ENCODE measurements at places on chromosomes 6 and 20. TPM values are rescaled to one million over a fixed set of nuclear protein-coding genes. Genes with fewer than 3 reads are reported as not detected.

Gene OR2H1
- not detected for total RNA-seq

Gene KCNK15
- 0.53 TPM for total RNA-seq

Gene RSPH4A
- total RNA-seq, result 0.29 TPM

Gene SENP6
- 142 TPM for total RNA-seq

Gene BCAS1
- total RNA-seq, result 163 TPM

DNA sequence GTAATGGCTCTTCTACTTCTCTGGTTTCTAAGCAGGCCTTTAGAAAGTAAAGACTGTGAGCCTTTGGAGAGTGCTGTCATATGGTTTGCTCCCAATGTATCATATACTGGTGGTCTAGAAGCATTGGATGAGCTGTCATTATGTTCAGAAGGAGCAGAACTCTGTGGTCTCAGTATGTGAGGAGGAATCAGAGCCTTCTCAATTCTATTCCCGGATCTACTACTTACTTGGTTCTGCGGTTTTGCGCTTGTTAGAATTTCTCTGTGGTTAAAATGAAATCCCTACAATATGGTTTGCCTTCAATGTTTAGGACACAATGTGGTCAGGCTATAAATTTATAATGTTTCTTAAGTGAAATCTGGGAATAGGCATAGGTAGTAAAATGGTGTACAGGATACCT lies 64.6 kb downstream of the RWDD2A start:
- no peak for DNase-seq

DNA sequence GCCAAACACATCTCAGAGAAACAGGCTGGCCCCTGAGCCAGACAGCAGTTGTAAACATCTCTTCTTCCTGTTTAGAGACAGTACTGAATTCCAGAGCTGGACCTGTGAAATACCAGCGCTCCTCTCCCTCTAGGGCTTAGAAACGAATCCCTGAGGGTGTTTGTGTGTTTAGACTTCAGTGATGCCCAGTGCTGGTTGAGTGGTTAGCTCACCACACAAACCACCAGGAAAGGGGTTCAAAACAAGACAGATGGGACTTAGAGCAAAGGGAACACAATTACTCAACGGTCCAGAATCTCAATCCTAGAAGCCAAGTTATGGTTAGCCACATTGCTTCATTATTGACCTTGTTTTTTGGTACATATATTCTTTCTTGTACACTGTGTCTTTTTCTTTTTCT lies 108.7 kb upstream of the TMEM170B start:
- DNase-seq, result no peak

DNA sequence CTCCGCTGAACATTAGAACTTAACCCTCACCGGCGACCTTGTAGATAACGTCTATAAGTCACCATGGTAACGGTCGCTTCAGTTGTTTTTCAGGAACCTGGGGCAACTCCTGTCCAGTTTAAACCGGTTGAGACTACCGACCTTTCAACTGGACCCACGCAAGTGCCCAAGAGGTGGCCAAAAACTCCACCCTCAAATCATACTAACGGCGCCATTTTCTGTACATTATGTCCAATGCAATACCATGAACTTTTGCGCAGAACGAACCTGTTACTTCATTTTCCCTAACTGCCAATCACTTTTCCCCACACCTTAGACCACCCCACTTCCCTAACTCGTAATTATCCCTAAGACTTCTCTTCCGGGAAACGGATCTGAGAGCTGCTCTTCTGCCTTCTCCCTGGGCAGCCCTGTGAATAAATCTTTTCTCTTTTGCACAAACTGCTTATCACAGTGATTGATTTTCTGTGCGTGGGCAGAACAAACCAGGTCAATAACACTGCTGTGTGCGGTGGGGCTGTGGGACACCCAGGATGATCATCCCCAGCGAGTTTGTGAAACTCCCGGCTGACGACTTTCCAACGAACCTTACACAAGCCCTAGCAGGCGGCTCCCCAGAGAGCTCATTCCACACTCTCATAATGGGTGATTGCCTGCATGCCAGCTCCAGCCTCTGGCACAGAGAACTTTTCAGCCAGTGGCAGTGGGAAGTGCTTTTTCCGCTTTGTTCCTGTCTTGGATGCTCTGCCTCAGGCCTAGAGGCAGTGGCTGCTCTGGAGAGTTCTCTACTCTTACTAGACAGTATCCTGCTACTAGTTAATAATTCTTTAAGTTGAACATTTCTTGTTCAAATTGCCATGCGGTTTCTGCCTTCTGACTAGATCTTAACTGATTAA lies 28.6 kb downstream of the GPX5 start:
- DNase-seq, result no peak

- DNase-seq, result no peak
Measured at GRCh38 chr6:104126315-104127005, 733.3 kb downstream of the HACE1 start.

DNA sequence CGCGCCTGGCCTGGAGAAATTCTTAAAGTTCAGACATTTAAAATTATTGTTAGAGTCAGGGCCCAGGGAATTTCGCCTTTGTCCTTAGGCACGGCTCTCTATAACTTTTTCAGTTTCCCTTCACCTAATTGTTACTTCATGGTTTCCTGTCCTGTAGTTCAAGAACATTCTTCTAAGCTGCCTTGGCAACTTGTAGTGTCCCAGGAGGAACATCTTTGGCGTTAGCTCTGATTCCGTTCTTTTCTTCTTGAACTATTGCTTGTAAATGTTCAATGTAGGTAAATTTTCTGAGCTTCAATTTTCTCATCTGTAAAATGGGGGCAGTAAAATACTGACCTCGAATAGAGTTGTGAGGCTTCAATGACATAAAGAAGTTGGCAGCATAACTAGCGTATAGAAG lies 41.8 kb downstream of the TIAM2 start:
- no peak for DNase-seq

- DNase-seq, result peak; percentile 50
Measured at GRCh38 chr6:155327326-155328073, 13.2 kb upstream of the TFB1M start.

GRCh38 chr6:3961581-3962215 lies 112.5 kb downstream of the FAM50B start:
- no peak for DNase-seq

DNA sequence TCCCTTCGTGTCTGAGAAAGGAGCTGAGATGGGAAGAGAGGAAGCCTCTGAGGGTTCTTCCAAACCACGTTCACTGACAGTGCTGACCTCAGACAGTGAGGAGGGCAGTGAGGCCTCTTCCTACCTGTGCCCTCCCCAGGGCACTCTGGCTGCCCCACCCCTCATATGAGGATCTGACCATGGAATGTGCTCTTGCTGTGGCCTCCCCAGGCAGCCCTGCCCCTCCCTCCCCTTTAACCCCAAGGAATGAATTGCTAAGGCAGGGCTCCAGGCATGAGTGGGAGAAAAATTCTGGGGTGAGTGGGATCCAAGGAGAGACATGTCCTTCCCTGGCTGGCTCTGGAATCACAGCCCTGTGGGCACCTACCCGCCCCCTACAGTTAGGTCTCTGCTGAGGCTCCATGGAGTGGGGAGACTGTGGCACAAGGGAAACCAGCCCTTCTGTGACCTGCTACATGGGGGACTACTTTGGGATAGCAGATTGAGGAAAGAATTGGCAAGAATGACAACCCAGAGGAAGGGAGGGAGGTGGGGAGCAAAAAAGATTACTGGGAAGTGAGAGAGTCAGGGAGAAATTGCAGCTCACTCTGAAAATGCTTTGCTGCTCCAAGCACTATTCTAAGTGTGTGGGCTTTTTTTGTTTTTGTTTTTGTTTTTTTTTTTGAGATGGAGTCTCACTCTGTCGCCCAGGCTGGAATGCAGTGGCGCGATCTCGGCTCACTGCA lies 29.4 kb downstream of the TNXB start:
- no peak for DNase-seq

GRCh38 chr6:139647841-139648240 lies 273.4 kb upstream of the CITED2 start:
- DNase-seq, result no peak

DNA sequence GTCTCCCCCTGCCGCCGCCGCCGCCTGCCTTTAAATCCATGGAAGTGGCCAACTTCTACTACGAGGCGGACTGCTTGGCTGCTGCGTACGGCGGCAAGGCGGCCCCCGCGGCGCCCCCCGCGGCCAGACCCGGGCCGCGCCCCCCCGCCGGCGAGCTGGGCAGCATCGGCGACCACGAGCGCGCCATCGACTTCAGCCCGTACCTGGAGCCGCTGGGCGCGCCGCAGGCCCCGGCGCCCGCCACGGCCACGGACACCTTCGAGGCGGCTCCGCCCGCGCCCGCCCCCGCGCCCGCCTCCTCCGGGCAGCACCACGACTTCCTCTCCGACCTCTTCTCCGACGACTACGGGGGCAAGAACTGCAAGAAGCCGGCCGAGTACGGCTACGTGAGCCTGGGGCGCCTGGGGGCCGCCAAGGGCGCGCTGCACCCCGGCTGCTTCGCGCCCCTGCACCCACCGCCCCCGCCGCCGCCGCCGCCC lies 474 bp downstream of the CEBPB start:
- no peak for DNase-seq

- peak; percentile 80 for DNase-seq
Measured at GRCh38 chr6:87723170-87724078, 21.4 kb upstream of the AKIRIN2 start.

DNA sequence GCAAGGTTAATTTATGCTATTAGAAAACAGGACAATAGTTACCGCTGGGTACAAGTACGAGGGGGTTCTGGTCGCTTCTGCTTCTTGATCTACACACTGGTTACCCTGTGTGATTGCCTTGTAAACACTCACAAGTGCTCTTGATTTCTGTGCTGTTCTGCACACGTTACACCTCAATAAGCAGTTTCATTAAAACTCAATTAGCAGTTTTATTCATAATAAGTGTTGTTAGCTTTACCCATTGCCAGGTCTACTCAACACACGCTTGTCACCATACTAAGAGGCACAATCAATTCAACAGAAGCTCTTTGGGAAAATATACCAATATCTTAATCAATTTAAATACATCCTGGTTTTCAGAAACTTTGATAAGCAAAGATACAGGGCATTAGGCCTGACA lies 20.4 kb downstream of the BMP7 start:
- DNase-seq, result no peak

DNA sequence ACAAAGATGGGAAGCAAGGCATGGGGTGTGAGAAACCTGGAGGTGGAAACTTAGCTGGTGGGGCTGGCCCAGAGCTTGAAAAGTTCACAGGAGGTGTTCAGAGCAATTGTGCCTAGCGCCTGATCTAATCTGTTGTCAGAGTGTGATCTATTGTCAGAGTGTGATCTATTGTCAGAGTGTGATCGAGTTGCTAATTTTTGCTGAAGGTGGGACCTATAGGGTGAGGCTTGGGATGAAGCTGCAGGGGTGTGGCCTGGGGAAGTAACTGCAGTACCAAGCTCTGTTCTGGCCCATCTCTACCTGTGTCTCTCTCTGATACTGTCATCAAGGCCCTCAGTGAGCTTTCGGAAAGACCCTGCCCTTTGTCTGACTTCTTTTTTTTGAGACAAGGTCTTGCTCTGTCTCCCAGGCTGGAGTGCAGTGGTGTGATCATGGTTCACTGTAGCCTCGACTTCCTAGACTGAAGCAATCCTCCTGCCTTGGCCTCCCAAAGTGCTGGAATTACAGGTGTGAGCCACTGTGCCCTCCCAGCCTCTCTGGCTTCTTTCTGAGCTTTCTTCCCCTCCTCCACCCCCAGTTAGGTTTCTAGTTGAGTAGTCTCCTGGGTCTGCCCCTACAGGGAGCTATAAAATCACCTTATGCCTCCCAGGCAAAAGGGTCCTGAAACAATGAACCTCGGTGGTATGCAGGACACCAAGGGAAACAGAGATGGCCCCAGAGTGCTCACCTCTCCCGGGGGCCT lies 150.8 kb upstream of the RNF24 start:
- DNase-seq, result no peak

DNA sequence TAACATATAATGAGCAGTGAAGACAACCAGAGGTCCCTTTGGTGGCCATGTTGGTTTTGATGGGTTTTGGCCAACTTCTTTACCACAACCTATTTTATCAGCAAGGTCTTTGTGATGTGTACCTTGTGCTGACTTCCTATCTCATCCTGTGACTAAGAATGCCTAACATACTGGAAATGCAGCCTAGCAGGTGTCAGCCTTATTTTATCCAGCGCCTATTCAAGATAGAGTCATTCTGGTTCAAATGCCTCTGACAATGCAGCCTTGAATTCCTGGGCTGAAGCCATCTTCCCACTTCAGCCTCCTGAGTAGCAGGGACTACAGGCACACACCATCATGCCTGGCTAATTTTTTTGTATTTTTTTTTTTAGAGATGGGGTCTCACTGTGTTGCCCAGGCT lies 7.8 kb upstream of the TRIM38 start:
- DNase-seq, result no peak

GRCh38 chr6:71066153-71066552 lies 109.3 kb upstream of the B3GAT2 start:
- DNase-seq, result no peak

- DNase-seq, result no peak
Measured at GRCh38 chr6:26116267-26116666, 29.0 kb downstream of the HFE start.

GRCh38 chr6:142827369-142827768 lies 117.6 kb downstream of the HIVEP2 start:
- no peak for DNase-seq

DNA sequence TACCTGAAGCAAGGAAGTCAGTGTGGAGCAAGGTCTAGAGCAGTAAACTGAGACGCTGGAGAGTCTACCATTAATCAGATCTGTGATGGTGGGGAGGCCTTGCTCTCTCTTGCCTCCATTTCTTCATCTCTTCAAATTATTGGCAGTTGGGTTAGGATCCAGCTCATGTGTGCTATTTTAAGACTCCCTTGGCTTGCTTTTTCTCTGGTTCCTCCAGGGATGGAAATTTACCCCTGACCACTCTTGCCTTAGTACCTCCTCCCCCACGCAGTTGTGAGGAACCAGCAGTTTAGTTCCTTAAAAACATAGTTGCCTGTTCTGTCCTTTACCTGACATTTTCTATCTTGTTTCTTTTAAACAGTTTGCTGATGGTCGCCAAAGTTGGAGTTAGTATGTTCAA lies 7.4 kb downstream of the TMEM14C start:
- no peak for DNase-seq

DNA sequence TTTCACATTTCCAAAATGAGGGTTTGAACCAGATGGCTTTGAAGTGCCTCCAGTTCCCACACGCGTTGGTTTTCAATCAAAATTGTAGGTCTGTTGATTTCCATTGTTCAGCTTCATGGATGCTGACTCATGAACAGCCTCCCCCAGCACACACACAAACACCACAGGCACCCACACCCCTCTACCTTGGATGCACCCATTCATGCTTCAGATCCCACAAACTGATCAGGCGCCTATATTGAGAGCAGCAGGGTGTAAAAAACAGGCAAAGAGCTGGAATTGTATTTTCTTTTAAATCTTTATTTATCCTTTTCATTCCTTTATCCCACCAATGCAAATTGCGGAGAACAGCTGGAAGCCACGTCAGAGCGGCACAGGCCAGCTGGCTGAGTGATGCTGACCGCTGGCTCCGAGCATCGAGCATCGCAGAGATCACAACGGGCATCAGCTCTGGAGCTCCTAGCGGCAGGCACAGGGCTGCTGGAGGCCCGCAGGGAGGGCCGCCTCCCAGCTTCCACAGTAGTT lies 29.3 kb upstream of the TBC1D7 start:
- peak; percentile 56 for DNase-seq

DNA sequence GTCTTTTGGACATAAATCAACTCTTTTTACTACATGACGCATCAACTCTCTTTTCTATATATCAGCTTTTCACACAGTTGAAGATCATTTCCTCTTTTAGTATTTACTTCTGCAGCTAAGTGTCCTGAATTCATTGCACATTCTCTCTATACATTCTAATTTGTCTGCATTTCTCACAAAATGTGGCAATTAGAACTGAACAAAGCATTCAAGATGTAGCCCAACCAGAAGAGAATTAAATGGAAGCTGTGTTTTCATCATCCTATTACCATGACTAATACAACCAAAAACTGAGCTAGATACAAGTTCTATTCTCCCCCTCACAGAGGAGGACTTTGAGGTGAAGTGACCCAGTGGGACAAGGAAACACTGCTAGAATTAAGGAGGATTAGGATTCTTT lies 86.9 kb downstream of the PLCG1 start:
- no peak for DNase-seq
